Keratinocyte (primary cell): ENCODE measurements at places on chromosomes 6 and 20.

DNA sequence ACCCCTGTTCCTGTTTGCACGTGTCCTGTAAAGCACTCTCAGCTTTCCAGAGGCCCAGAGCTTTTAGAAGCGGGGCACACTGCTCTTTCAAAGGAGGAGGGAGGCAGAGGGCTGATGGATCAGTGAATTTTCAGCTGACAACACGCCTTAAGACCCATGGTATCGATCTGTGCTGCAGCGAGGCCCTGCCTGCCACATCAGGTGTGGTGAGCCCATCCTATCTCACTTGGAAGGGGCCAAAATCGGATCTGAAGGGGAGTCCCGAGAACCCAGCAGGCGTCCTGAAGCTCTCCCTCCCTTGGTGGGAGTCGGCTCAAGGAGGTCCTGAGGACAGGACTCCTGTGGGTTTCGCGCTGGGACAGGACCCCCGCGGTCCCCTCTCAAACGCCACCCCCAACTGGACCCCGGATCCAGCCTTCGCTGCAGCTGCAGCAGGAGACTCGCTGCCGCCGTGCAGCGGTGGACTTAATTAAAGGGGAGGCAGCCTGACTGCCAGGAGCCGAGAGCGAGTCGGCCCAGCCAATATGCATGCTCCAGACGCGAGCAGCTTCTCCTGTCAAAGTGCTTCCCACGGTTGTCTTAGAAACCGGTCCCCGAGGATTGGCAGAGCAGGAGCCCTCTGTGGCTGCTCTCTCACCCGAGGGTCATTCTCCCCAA, 580.0 kb upstream of the ZNF337 start:
- DNase-seq = no peak

- no peak for DNase-seq
Measured at GRCh38 chr6:71855406-71855805, 30.9 kb upstream of the RIMS1 start.

GRCh38 chr6:3315841-3316240, 57.1 kb downstream of the PSMG4 start:
- no peak for DNase-seq

GRCh38 chr20:25008388-25009217, 16.1 kb upstream of the APMAP start:
- DNase-seq = no peak

- DNase-seq = no peak
Measured at GRCh38 chr20:24389686-24390085, 79.7 kb upstream of the SYNDIG1 start.

GRCh38 chr6:79571030-79571367, 33.8 kb upstream of the LCA5 start:
- no peak for DNase-seq

DNA sequence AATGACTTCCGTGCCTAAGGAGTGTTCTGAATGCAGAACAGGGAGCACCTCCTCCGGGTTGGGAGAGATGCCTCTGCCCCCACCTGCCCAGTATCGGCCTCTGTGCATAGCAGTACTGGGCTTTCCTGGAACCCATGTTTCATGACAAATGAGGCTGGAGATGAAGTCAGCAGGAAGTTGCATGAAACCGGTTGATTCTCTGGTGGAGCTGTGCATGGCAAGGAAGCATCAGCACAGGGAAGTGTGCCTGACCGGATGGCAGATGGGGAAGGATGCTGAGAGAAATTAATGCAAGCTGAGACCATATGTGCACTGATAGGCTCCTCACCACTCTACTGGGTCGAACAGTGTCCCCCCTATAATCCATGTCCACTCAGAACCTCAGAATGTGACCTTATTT, 155.5 kb downstream of the CDH26 start:
- no peak for DNase-seq

- DNase-seq = no peak
Measured at GRCh38 chr6:157937916-157938315, 43.7 kb upstream of the SYNJ2 start.
